Cortex of kidney (tissue), 1 donor: ENCODE measurements at places on chromosomes 7 and 10.

GRCh38 chr10:91636892-91637291, 4.0 kb upstream of the PPP1R3C start:
- no peak for DNase-seq

DNA sequence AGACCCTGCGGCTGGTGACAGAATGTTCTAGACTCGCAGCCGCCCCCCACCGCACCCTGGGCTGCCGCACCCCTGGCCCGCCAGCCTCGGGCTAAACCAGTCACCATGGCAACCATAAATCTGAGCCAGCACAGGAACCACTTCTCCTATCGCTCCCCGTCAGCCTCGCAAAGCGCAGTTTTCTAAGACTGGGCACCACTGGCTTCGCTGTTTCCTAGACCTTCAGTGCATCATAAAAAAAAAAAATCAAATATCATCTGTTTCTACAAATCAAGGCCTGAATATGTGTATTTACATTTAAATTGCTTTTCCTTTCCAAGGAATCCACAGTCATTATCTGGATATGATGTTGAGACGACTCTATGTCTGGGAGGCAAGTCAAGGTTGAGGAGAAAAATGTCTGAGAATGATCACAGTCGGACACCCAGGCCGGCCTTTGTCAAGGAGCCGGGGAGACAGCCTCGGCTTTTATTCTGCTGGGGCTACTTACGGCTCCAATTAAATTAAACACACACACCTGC, 99.9 kb downstream of the PTPRN2 start:
- no peak for DNase-seq

DNA sequence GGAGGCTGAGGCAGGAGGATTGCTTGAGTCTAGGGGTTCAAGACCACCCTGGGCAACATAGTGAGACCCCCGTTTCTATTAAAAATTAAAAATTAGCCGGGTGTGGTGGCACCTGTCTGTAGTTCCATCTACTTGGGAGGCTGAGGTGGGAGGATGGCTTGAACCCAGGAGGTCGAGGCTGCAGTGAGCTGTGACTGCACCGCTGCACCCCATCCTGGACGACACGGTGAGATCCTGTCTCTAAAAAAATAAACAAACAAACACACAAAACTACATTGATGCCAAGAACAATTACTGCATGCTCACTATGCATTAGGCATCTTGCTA, 761 bp upstream of the CHST12 start:
- no peak for DNase-seq

- DNase-seq, result no peak
Measured at GRCh38 chr10:8616166-8616565, 561.7 kb downstream of the GATA3 start.

GRCh38 chr7:70919481-70920073, 212.4 kb upstream of the GALNT17 start:
- DNase-seq, result no peak

DNA sequence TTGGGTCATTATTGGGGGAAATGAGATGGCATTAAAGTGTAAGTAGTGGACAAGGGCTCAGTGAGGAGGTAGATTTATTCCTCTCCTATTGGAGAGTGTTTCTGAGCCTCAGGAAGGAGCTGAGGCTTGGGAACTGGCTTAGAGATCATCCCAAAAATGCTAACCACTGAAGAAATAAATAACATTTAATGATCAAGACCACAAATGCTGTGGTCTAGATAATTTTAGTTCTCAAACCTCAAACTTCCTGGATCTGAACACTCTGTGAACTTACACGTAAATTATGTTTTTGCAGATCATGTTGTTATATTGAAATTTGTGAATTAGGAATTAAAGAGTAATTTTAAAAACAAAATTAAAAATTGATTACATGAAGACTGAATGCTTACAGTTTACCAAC, 27.3 kb downstream of the MDFIC start:
- DNase-seq, result no peak

DNA sequence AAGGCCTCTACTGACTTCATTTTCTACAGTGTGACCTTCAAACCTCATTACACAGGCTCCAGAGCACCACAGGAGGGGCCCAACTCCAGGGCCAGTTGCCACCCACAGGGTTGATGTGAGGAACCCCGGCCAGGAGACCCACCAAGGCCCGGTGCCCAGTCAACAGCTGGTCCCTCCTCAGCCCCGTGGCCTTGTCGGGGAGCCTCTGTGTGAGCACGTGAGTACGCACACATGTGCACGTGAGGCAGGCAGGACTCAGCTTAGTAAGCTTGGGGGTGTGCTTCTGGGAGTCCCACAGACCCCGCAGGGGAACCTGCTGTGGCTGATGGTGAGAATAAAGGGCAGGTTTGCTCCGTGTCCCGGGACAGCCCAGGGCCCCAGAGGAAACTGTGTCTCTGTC, 104.5 kb downstream of the VIPR2 start:
- DNase-seq, result no peak

DNA sequence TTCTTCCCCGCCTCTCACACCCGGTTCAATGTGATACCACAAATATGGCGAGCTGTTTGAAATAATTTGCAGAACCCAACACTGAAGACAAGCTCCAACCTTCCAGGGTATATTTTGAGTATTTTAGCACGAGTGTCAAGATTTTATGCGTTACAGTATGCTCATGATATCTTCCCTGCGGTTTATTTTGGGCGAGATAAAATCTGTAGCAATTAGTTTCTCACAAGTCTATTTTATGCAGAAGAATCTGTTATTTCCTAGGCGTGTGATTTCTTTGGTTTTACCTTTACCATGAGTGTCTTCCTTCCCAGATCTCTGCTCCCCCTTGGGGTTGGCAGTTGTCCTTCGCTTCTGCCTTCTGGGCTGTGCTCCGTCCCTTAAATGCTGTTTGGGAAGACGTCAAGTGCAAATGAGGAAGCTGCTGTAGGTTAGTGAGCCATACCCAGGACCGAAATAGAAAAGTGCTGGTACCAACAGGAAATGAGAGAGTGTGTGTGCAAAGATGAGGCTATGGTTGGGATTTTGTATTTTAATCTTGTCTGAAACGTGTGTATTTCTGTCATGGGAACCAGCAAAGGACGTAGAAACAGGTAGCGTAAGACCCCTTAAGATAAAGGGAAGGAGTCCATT, 299.8 kb downstream of the KLF6 start:
- no peak for DNase-seq

DNA sequence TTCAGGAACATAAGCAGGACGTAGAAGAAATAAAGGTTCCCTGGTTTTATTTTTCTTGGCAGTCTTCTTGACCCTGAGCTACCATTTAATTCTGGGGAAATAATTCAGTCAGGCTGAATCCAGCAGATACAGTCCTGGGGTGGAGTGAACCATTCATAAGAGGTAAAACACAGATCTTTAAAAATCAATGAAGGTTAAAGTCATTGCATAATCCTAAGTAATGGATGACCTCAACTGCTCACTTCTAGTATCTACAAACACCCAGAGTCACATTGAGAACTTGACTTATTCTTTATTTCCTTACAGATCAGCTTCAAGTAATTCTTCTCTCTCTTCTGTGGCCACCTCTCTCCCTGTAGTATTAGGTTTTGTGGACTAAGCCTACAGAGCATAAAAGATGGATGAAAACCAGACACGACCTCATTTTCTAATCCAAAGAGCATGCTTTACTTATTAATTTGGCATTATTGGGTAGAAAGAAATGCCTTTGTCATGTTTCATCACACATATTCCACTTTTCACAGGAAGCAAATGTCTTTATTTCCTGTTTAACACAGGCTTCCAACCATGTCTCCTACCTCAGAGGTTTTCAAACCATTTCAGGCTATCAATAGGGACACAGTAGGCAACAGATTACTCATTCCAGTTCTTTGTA, 182.3 kb upstream of the IMMP2L start:
- DNase-seq, result no peak

GRCh38 chr10:11147722-11148121, 130.1 kb downstream of the CELF2 start:
- DNase-seq, result no peak
